Stimulated activated CD4-positive, alpha-beta T cell treated with anti-CD3 and anti-CD28 coated beads, Interleukin-15, amount 100 ng/mL, for 1 hour (primary cell): ENCODE measurements at places on chromosomes 1 and 21.
A peak's percentile ranks its signal among the peaks of the same experiment; 100 is the strongest.

DNA sequence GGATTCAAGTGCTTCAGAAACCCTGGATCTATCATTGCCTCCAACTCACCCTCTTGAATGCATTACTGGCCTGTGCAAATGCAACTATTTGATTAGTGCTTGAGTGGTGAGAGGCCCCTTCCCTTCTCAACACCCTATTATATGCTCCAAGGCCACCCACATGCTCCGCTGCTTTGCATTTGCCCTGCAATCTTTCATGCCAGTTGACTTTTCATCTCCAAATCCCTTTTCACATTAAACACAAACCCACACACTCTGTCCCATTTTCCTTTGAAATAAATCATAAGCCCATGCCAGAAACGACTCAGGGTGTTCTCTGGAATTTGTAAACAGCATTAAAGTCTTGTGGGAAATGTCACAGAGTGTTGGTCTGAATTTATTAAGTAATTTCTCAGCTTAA is 78.9 kb upstream of the CTTNBP2NL start:
- DNase-seq = no peak

- DNase-seq = no peak
Measured at GRCh38 chr21:23861911-23862504, 1745.3 kb downstream of the MRPL39 start.

DNA sequence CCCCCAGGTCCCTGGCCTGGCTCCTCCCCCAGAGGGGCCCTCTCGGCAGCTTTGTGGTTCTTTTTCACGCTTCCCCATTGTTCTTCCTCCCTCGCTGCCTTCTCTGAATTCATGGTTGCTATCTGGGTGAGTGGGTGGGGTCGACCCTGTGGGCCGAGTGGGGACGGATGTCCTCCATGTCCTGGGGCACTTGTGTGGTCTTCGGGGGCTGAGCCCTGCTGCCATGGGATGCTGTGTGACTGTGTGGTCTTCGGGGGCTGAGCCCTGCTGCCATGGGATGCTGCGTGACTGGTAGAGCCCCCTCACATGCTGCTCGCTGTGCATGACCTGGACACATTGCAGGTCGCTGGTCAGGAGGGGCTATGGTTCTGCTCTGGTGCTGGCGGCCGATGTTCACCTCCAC is 21.6 kb upstream of the DIP2A start:
- DNase-seq = no peak

- DNase-seq = no peak
Measured at GRCh38 chr1:165851034-165851658, 23.7 kb downstream of the UCK2 start.

DNA sequence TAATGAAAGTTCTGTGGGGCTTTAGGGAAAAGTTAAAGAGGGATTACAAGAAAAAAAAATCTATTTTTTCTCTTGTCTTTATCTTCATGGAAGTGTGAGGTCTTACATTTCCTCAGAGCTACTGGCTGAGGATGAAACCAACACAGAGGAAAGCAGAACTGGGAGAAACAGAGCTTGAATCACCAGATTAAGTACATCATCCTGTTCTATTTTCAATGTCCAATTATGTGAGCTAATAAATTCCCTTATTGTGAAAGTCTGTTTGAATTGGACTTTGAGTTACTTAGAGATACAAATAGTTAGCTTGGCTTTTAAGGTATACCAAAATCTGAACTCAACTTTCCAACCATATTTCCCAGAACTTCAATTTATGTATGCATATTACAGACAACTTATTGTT is 69.2 kb downstream of the LPGAT1 start:
- DNase-seq = no peak

DNA sequence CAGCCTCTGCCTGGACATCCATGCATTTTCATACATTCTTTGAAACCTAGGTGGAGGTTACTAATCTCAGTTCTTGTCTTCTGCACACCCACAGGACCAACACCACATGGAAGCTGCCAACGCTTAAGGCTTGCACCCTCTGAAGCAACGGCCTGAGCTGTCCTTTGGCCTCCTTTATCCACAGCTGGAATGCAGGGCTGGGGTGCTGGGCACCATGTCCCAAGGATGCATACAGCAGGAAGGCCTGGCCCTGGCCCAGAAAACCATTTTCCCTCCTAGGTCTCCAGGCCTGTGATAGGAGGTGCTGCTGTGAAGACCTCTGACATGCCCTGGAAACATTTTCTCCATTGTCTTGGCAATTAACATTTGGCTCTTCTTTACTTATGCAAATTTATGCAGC is 1168.6 kb downstream of the KCNT2 start:
- DNase-seq = no peak

DNA sequence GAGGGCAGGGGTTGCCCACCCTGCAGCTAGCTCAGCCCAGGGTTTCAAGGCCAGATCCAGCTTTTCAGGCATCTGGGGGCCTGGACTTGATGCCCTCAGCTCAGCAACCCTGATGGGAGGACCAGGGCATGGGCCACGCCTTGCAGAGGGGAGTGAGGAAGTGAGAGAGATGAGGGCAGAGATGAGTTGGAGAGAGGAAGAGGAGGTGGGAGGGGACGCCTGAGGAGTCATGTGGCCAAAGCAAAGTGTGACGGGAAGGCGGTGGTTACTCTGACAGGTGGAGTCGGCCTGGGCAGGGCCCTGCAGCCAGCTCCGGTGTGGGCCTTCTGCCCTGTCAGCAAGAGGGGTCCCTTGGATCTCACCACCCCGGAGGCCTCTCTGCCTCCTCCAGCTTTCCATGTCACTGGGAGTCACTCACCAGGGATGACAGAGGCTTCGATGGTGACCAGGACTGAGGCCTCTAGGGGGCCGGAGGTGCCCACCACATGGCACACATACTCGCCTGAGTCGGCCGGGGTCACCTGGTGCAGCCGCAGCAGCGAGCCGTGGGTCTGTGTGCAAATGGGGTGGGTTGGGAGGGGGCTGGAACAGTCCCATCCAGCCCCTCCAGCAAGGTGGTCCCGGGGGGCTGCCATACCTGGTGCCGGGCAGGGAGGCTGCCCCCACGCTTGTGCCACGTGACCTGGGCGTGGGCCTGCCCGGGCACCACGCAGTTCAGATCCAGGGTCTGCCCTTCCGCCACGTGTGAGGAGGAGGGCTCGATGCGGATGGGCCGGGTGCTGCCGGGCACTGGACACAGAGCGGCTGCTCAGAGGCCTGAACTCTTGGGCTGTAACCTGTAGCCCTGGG is 40.4 kb downstream of the LDLRAD2 start:
- DNase-seq = no peak

DNA sequence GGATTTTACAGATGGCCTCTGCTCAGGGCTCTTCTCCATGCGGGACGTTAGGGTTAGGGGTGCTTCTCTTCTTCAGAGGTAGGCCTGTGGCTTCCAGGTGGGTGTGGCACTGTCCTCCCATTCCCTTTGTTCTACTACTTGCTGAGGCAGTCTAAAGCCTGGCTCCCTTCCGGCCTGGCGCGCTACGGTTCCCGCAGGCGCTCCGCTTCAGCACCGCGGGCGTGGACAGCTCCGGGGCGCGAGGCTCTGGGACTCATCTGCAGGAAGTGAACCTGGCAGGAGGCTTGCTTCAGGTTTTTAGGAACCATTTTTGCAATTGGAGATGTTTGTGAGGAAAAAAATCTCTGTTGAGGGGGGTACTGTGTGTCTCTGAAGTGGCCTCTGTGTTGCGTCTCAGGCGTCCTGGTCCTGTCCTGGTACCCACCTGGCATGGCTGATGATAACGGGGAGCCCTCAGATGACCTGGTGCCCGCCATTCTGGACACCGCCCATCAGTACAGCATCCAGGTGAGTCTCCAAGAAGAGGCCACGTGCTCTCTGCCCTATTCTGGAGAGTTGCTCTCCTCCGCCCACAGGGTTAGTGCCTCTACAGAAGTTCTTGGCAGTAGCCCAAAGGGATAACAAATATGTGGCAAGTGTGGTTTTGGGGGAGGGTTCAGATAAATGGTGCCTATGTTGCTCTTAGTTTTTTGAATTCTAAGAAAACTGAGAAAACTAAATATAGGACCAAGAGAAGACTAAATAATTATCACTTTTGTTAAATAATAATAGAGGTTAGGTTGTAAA is 1.9 kb downstream of the MANEAL start:
- peak; percentile 25 for DNase-seq
